ENCODE measurements at places on chromosomes 6 and 20.

- H3K27ac ChIP-seq: no peak overlapping the region
- H3K36me3 ChIP-seq: no peaks in the 10 kb centered on the region
- no peaks in the 10 kb centered on the region for H3K4me1 ChIP-seq
- no peak overlapping the region for H3K4me3 ChIP-seq
These were observed 190.6 kb downstream of the DHX35 start for GRCh38 chr20:39152742-39153141.

GRCh38 chr6:69594405-69594804, 202.4 kb downstream of the LMBRD1 start:
- no peak for DNase-seq
- H3K27me3 ChIP-seq: no peaks in the 10 kb centered on the region
- no peak overlapping the region for H3K4me3 ChIP-seq
- H3K4me1 ChIP-seq: no peaks in the 10 kb centered on the region
- no peak overlapping the region for H3K27ac ChIP-seq
- H3K36me3 ChIP-seq: no peaks in the 10 kb centered on the region

DNA sequence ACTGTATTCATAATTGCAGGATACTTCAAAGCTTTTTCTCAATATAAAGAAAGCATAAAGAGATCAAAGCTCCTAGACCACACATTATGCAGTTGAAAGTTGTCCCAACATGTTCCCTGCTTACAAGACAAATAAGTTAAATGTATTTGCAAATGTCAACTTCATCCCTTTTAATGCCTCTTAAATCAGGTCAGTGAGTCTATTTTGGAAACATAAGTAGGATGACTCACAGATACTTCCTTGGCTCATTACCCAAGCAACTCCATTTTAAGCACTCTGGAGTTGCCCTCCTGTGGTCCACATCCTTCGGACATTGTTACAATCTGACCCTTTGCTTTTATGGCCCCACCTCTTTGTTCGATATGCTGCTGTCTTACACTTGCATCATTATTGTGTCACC, 162.0 kb downstream of the FAXC start:
- DNase-seq: no peak
- H3K4me1 ChIP-seq: no peaks in the 10 kb centered on the region
- H3K27ac ChIP-seq: no peak overlapping the region
- no peaks in the 10 kb centered on the region for H3K36me3 ChIP-seq

GRCh38 chr6:75201021-75201420, 4.8 kb downstream of the COL12A1 start:
- no peaks in the 10 kb centered on the region for H3K36me3 ChIP-seq
- H3K27ac ChIP-seq: no peak overlapping the region
- no peak for DNase-seq
- H3K4me3 ChIP-seq: no peak overlapping the region

DNA sequence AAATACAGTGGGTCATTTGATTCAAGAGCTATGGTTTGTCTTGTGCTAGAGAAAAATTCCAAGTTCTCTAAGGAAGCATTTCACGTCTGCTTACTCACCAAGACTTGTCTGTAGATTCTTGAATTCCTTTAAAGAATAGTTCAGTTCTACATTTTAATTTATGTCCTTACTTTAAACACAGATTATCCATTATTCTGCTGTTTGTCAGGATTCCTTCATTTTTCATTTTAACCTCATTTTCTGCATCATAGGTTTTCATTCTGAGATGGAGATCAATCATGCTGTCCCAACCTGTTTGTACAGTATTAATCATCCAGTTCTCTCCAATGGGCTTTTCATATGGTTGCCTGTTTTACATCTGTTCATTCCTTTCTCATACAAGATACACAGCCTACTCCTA, 24.5 kb upstream of the POPDC3 start:
- no peaks in the 10 kb centered on the region for H3K27me3 ChIP-seq
- H3K36me3 ChIP-seq: no peaks in the 10 kb centered on the region
- no peak for DNase-seq
- H3K4me3 ChIP-seq: no peak overlapping the region
- H3K27ac ChIP-seq: no peak overlapping the region
